Heart right ventricle (tissue), 16 donors: ENCODE measurements at places on chromosomes 12 and 14. TPM values are rescaled to one million over a fixed set of nuclear protein-coding genes. Genes with fewer than 3 reads are reported as not detected.

GRCh38 chr12:13339538-13339937 is 143.0 kb downstream of the EMP1 start:
- no peak overlapping the region for H3K27ac ChIP-seq
- H3K4me3 ChIP-seq, result no peak overlapping the region
- no peaks in the 10 kb centered on the region for H3K27me3 ChIP-seq
- no peaks in the 10 kb centered on the region for H3K36me3 ChIP-seq

- H3K27ac ChIP-seq, result peak overlapping the region; percentile 80
- DNase-seq, result peak; percentile 60
- H3K36me3 ChIP-seq, result no peaks in the 10 kb centered on the region
- peaks cover 91% of the 10 kb centered on the region for H3K4me1 ChIP-seq
- H3K4me3 ChIP-seq, result peak overlapping the region; percentile 50
Measured at GRCh38 chr12:123105211-123105826, 45.6 kb downstream of the PITPNM2 start.

SLC5A8 gene
- not detected for total RNA-seq

DNA sequence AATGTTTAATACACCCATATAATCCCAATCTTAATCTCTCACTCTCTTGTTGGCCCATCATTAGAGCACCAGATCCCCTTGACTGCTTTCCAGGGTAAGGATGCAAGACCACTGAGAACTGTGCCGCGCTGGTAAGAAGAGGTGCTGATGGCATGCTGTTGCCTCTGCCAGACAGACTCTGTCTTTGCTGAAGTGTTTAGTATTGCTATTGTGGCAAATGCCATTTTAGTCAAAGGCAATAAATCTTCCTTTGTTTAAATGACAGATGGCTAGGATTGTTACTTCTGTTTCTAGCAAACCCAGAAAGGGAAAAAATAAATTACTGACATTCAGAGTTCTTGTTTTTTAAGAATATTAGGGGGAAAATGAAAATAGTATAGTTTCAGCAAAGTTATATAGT is 152.3 kb downstream of the MON2 start:
- H3K36me3 ChIP-seq, result no peaks in the 10 kb centered on the region
- H3K27ac ChIP-seq, result no peak overlapping the region
- no peaks in the 10 kb centered on the region for H3K27me3 ChIP-seq
- H3K4me3 ChIP-seq, result no peak overlapping the region
- H3K4me1 ChIP-seq, result no peaks in the 10 kb centered on the region

KRT86 gene
- not detected for total RNA-seq
